ENCODE measurements at places on chromosomes 11 and 22. TPM values are rescaled to one million over a fixed set of nuclear protein-coding genes. Genes with fewer than 3 reads are reported as not detected.

ENTHD1 gene
- total RNA-seq = not detected

PLA2G6 gene
- 18.0 TPM for total RNA-seq

CSNK2A3 gene
- total RNA-seq = 2.6 TPM

ARAP1 gene
- total RNA-seq = 114 TPM

POU2AF2 gene
- not detected for total RNA-seq

BTG4 gene
- total RNA-seq = not detected

GGT5 gene
- total RNA-seq = 1.2 TPM

CLMP gene
- 262 TPM for total RNA-seq

SYVN1 gene
- 22.7 TPM for total RNA-seq

OR2AG2 gene
- 0.15 TPM for total RNA-seq

GRAP2 gene
- not detected for total RNA-seq

FGF4 gene
- not detected for total RNA-seq

ADAMTS15 gene
- total RNA-seq = 35.8 TPM

NXPE4 gene
- total RNA-seq = not detected

MOGAT2 gene
- not detected for total RNA-seq

SLC22A12 gene
- total RNA-seq = not detected

ANO9 gene
- not detected for total RNA-seq

CENPM gene
- total RNA-seq = 3.5 TPM

C22orf42 gene
- not detected for total RNA-seq

CCDC34 gene
- 2.6 TPM for total RNA-seq

THYN1 gene
- 93.1 TPM for total RNA-seq

LIF gene
- total RNA-seq = 10.6 TPM

MS4A4E gene
- not detected for total RNA-seq

PATE4 gene
- total RNA-seq = not detected
